Esophagus muscularis mucosa (tissue), 4 donors: ENCODE measurements at places on chromosomes 5 and 9. TPM values are rescaled to one million over a fixed set of nuclear protein-coding genes. Genes with fewer than 3 reads are reported as not detected.
A peak's percentile ranks its signal among the peaks of the same experiment; 100 is the strongest.

ANKRD20A1 gene
- not detected for total RNA-seq

DNAI1 gene
- not detected for total RNA-seq

LAMC3 gene
- 0.50 TPM for total RNA-seq

LRRC19 gene
- total RNA-seq, result not detected

ADGRD2 gene
- total RNA-seq, result not detected

RALGDS gene
- total RNA-seq, result 67.4 TPM

KIF12 gene
- not detected for total RNA-seq

SCGB3A1 gene
- total RNA-seq, result 1.9 TPM

RAD1 gene
- 41.1 TPM for total RNA-seq

ANXA2R gene
- total RNA-seq, result 1.8 TPM

GLDC gene
- not detected for total RNA-seq

IL5 gene
- total RNA-seq, result not detected

MEIKIN gene
- total RNA-seq, result not detected

GRCh38 chr9:97524424-97524823, 23.0 kb downstream of the TMOD1 start:
- DNase-seq, result no peak

GRCh38 chr5:64526734-64527439, 21.1 kb downstream of the RGS7BP start:
- no peak for DNase-seq

DNA sequence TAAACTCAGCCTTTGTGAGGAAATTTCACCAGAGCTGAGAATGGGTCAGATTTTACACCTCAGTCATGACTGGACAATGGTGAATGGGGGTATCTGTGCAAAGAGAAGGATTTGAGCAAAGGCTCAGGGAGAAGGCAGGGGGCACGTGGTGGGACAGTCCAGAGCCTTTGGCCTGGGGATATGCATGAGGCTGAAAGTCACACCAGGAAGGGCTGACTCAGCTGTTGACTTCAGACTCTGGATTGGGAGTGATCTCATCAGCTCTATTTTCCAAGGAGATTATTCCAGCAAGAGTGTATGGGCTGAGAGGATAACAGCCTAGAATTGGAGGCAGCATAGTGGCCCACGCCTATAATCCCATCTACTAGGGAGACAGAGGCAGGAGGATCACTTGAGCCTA, 53.6 kb downstream of the SAXO1 start:
- DNase-seq, result peak; percentile 21

GRCh38 chr9:70563431-70564204, 149.2 kb upstream of the KLF9 start:
- DNase-seq, result no peak

DNA sequence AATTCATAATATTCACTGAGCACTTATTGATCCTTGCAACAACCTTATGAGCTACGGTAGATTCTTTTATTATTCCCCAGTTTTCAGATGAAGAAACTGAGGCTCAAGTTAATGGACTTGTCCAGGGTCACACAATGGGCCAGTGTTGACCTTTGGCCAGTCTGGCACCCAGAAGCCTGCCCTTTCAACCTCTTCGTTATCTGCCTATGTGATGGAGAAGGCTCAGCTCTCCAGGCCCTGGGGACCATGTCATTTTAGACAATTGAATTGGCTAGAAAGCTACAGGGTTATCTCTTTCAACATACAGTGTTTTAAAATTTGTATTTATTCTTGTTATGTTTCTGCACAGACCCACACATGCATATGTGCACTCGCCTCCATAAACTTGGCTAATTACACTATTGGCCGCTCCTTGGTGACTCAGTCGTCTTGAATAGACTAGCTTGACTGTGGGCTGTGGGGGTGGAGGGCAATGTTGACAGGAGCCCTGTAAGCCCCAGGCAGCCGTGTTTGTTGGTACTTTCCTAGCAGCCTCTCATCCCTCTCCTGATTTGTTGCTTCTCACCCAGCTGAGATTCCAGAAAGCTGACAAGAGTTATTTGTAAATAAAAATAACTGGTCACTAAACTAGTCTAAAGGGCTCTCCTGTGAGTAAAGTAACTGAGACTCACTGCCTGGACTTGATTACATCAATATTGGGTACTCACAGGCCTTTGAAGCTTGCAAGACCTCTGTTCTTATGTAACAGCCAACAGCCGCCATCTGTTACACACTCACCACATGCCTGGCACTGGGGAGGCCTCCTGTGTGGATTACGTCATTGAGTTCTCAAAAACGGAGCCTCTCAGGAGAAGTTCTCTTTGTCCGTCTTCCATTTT, 8.5 kb upstream of the ANGPTL2 start:
- DNase-seq, result no peak

GRCh38 chr9:134192311-134192950, 28.1 kb upstream of the RNU6ATAC start:
- DNase-seq, result no peak

DNA sequence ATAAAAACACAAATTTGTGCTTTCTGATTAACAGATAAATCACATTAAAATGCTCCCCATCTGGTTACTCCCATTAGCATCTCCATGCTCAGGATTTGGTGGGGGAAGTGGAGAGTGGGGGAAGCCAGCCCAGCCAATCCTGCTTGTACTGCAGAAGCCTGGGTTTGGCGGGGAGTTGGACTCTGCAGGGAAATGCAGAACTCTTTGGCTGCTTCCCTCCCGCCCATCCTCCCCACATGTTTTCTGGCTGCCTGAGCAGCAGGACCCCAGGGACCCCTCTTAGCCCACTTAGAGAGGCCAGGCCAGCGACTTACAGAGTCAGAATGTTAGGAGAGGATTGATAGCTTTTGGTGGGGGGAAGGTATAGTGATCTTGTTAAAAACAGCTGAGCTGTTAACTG, 59.5 kb upstream of the FOXI1 start:
- no peak for DNase-seq

- DNase-seq, result no peak
Observed at GRCh38 chr5:37724395-37725125, 115.3 kb downstream of the GDNF start.

- DNase-seq, result no peak
Observed at GRCh38 chr5:5523066-5523505, 100.6 kb downstream of the ICE1 start.

DNA sequence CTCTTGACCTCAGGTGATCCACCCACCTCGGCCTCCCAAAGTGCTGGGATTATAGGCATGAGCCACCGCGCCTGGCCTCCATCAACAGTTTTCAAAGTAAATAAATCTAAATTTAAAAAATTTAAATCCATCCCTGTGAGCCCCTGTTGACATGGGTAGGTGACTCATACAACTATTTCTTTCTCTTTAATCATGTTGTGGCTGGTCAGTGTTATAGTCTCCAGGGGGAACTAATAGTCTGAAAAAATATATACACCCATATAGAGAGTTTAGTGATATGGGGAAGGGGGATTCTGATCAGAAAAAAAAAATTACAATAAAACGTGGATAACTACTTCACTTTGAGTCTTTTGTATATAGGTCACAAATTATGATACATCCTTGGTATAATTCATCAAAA, 159.2 kb downstream of the ZNF608 start:
- DNase-seq, result no peak

GRCh38 chr5:142096382-142096781, 12.2 kb upstream of the NDFIP1 start:
- DNase-seq, result no peak

DNA sequence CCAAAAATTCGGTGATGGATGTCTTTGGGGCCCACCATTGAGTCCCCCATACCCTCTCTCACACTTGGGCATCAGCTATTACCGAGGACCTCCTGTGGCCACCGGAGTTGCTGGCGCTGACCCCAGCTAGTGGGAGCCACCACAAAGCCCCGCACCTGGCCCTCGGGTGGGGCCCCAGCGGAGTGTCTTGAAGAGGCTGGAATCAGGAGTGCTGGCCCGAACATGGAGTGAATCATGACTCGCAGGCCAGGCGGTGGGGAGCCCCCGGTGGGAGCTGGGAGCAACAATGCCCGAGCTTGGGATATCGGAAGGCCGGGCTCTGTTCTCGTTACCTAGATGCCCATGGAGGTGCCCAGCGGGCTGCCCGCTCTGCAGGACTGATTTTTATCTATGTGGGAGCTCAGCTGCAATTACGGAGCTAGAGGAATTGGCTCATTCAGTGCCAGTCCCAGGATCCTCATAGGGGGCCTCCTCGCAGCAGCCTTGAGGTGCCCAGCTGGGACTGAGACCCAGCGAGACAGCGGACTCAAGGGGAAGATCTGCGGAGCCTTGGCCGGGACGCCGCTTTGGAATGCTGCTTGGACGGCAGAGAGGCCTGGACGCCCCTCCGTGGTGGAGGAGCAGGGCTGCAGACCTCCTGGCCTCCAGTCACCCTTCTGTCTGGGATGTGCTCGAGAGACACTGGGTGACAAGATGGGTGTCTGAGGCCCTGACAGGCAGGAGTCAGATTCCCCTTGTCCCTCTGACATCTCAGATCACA, 70.8 kb downstream of the PSMB7 start:
- DNase-seq, result no peak

- DNase-seq, result no peak
Observed at GRCh38 chr9:107615321-107615720, 125.8 kb upstream of the KLF4 start.

GRCh38 chr5:102561894-102562760, 63.3 kb upstream of the SLCO6A1 start:
- no peak for DNase-seq

GRCh38 chr5:67193439-67193807, 3.2 kb downstream of the CD180 start:
- DNase-seq, result no peak

DNA sequence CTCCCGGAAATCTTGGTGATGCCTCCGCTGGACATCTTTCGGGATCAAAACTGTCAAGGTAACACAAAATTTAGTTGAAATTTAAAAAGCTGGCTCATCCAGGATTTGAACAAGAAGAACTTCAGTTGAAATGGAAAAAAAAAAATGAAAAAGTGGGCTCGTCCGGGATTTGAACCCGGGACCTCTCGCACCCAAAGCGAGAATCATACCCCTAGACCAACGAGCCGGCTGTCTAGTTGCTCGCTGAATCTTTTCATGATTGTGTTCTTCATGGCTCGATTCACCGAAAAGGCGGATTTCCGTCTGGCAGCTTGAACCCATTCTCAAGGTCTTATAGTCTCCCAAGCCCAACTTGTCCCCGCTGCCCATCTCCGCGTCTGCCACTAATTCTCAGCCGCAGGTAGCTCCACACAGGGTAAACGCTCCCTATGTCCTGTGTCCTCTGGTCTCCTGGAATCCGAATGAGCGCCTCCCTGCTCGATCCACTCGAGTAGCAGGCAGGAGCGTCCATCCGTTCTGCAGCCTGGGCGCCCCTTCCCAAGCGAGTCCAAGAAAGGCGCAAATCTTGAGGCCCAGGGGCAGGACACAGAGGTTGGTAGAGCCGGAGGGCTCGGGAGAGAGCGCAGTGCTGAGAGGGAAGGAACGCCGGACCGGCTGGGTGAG, 16.2 kb downstream of the TRIM7 start:
- DNase-seq, result no peak

- DNase-seq, result no peak
Observed at GRCh38 chr5:58937031-58937681, 354.3 kb downstream of the RAB3C start.

DNA sequence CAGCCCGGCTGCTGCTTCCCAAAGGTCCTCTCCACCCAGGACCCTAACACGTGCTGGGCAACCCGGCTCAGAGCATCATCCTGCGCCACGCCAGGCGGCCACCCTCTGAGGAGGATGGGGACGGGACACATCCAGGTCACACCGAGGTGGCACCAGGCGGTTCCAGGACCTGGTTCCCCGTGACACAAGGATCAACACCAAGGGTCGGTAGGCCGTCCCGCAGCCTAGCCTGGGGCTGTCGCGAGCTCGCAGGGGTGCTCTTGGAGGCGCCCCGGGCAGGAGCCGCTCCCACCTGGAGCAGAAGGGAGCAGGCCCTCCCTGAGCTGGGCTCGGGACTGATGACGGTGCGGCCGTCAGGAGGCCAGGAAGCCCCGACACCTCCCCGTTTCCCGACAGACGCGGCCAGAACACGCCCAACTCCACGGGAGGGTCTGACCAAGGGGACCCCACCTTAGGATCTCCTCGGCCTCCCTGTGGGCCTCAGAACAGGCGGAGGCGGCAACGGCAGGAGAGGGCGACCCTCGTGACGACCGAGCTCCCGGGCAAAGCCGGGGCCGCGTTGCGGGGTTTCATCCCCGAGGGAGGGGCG, 6.3 kb downstream of the EXD3 start:
- DNase-seq, result no peak

DNA sequence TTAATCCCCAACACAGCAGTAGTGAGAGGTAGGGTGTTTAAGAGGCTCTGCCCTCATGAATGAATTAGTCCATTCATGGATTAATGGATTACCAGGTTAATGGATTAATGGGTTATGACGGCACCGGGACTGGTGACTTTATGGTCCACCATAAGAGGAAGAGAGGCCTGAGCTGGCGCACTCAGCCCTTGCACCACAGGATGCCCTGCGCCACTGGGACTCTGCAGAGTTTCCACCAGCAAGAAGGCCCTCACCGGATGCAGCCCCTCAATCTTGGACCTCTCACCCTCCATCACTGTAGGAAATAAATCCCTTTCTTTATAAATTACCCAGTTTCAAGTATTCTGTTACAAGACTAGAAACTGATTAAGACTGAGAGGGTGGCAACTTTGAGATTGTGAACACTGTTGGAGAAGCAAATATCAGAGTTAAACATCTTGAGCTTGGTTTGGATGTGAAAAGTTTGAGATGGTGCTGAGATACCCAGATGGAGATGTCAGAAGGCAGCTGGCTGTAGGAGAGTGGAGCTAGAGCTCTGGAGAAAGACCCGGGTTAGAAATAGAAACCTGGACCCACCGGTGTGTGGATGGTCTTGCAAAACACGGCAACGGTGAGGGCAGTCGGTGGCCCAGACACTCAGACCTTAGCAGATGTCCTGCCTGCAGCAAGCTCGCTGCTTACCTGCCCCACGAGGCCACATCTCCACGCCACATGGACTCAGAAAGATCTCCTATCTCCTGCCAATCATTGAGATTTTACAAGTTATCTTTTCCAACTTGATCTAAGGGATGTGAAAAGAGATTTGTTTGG, 98.8 kb downstream of the HSD17B3 start:
- DNase-seq, result no peak

DNA sequence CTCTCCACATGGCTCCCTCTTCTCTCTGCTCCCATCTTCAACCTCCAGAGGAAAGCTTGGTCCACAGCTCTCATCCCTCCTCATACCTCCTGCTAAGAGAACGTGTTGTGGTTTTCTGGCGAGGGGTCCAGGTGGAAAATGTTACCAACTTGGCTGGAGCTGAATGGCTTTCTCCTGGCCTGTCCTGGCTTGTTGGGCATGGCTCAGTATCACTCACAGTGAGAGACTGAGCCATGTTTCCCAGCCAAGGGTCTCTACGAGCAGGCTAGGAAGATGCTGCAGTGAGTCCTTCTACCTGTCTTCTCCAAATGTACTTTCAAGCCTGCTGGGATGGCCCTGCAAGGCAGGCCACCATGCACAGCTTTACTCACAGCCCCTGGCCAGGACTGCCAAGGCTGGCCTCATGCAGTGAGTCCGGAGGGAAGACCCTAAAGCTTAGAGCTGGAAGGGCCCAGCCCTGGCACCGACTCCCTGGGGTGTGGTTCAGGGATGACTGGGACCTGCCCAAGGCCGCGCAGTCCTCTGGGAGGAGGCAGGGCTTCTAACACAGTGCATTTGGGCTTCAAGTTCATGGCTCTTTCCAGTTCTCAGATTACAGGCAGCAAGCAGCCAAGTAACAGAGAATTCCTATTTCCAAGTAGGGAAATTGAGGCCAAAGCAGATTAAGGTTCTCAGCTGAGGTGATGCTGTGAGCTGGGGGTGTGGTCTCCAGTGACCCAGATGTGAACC, 59.5 kb downstream of the COL27A1 start:
- DNase-seq, result no peak

- no peak for DNase-seq
Observed at GRCh38 chr9:4042991-4043390, 256.9 kb downstream of the GLIS3 start.

- no peak for DNase-seq
Observed at GRCh38 chr9:120532475-120532874, 47.5 kb downstream of the CDK5RAP2 start.
